ENCODE measurements at places on chromosomes 7 and 10. TPM values are rescaled to one million over a fixed set of nuclear protein-coding genes. Genes with fewer than 3 reads are reported as not detected.

- no peaks in the 10 kb centered on the region for H3K36me3 ChIP-seq
- no peak overlapping the region for H3K4me3 ChIP-seq
- no peak overlapping the region for H3K27ac ChIP-seq
These were observed 75.8 kb downstream of the RAB11FIP2 start for GRCh38 chr10:117970962-117971361.

DNA sequence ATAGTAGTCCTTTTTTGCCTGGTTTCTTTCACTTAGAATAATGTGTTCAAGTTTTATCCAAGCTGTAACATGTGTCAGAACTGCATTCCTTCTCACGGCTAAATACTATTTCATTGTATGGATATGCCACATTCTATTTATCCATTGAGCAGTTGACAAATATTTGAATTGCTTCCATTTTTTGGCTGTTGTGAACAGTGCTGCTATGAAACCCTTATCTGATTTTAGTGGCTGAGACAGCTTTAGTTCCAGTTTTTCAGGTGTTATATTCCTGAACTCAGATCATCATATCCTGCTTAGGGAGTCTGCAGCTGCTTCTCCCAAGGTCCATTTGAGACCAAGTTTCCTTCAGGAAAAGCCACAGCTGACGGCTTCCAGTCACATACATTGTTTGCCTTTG lies 339.2 kb downstream of the GRID1 start:
- DNase-seq, result no peak
- H3K27ac ChIP-seq, result no peak overlapping the region
- H3K4me3 ChIP-seq, result no peak overlapping the region

The VSTM4 gene
- 0.13 TPM for total RNA-seq

DNA sequence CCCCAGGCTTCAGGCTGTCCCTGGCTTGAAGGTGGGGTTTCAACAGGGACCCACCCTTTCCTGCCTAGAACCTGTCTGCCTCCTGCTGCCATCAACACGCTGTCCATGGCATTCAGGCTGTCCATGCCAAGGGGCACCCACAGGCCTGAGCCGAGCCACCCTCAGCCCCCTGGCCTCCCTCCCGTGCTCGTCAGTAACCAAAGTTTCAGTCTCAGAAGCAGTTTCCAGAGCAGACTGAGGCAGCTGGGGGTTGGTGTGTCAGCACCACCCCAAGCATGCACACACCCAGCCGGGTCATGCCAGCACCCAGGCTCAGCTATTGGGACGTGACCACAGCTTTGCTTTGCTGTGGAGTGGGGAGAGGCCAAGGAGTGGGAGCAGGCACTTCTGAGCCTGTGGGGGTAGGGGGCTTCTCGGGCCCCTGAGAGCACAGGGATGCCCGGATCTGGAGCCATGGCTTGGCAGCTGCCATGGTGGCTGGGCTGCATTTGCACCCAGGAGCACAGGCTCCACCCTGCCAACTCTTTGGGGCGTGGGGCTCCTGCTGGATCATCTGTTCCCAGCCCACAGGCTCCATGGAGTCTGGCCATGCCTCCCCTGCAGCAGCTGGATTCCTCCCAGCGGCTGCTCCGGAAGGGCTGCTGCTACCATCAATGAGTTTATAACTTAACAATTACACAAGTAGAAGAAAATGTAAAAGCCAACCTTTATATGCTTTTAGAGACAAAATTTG lies 314.5 kb upstream of the SEMA3C start:
- H3K4me3 ChIP-seq, result no peak overlapping the region
- H3K27me3 ChIP-seq, result no peaks in the 10 kb centered on the region
- no peaks in the 10 kb centered on the region for H3K4me1 ChIP-seq
- no peaks in the 10 kb centered on the region for H3K36me3 ChIP-seq

The ACHE gene
- 10.4 TPM for total RNA-seq

The MGMT gene
- total RNA-seq, result 27.3 TPM

DNA sequence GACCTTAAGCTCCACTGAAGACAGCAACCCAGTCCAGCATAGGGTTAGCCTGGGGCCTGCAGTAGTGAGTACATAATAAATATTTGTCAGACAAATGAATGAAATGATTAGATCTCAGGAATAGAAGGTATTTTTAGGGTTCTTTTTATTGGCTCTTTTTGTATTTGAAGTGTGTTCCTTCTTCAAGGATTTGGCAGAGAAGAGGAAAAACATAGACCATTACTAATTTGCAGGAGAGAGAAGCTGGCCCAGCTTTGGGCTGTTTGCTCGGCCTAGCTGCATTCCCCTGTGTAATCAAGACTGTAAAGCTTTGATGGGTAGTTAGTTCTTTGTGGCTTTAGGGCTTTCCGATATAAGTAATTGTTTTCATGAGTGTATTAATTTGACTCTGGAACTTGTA lies 64.2 kb downstream of the CNNM2 start:
- no peak overlapping the region for H3K4me3 ChIP-seq
- H3K4me1 ChIP-seq, result 0 out of 2 replicates have a peak, but pooled peaks cover 3% of the 10 kb centered on the region
- no peak for DNase-seq
- no peaks in the 10 kb centered on the region for H3K36me3 ChIP-seq
- H3K27me3 ChIP-seq, result no peaks in the 10 kb centered on the region

GRCh38 chr7:139769761-139770160 lies 8.0 kb downstream of the HIPK2 start:
- H3K4me1 ChIP-seq, result peaks cover 18% of the 10 kb centered on the region
- H3K27me3 ChIP-seq, result no peaks in the 10 kb centered on the region
- no peak overlapping the region for H3K27ac ChIP-seq
- no peak overlapping the region for H3K4me3 ChIP-seq
- DNase-seq, result no peak
- no peaks in the 10 kb centered on the region for H3K36me3 ChIP-seq

The HOXA13 gene
- total RNA-seq, result 1.2 TPM

GRCh38 chr10:87646935-87647334 lies 12.7 kb upstream of the PAPSS2 start:
- no peak for DNase-seq
- no peak overlapping the region for H3K4me3 ChIP-seq
- H3K36me3 ChIP-seq, result no peaks in the 10 kb centered on the region
- no peaks in the 10 kb centered on the region for H3K4me1 ChIP-seq
- no peak overlapping the region for H3K27ac ChIP-seq
- H3K27me3 ChIP-seq, result no peaks in the 10 kb centered on the region

DNA sequence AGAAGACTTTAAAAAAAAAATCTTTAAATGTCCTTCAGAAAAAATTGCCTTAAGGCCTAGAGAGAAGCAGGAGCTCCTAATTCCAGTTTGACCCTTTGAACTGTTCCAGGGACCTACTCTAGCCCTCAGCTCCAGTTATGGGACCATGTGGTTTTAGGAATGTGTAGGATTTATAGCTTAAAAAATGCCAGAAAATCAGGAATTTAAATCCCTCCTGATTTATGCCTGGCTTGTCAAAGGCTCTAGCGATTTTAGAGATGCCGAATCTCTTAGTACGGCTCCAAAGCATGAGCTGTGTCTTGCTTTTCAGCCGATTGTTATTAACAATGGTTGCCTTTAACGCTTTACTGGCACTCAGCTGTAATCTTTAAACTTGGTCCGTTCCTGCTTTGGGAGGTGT lies 130.6 kb upstream of the NPVF start:
- H3K27me3 ChIP-seq, result no peaks in the 10 kb centered on the region
- no peaks in the 10 kb centered on the region for H3K36me3 ChIP-seq
- H3K27ac ChIP-seq, result no peak overlapping the region
- H3K4me1 ChIP-seq, result no peaks in the 10 kb centered on the region
- DNase-seq, result no peak

DNA sequence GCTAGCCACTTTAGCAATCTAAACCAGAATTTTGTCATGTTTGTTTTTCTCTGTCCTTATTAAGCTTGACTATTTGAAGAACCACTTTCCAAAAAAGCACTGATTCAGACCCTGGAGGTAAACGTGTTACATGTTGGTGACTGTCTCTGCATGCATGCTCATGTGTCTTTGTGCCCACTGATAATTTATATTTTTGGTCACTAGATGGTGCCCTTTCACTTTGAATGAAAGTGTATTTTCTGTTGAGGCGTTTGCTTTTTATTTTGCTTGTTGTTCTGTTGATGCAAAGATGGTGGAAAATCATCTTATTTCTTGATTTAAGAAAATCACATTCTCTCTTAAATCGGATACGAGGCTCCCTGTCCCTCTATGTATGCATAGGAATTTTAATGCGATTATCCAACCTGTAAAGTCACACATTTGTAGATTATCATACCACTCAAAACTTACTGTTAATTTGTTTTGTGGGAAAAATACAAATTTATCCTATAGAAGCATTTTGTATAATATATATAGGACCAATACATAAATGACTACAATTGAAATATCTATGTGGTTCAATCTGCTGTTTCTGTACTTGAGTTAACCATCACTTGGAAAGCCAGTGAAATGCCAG lies 269.3 kb downstream of the BICC1 start:
- no peaks in the 10 kb centered on the region for H3K4me1 ChIP-seq
- no peak overlapping the region for H3K4me3 ChIP-seq
- no peak overlapping the region for H3K27ac ChIP-seq
- no peaks in the 10 kb centered on the region for H3K27me3 ChIP-seq
- peak; percentile 52 for DNase-seq

DNA sequence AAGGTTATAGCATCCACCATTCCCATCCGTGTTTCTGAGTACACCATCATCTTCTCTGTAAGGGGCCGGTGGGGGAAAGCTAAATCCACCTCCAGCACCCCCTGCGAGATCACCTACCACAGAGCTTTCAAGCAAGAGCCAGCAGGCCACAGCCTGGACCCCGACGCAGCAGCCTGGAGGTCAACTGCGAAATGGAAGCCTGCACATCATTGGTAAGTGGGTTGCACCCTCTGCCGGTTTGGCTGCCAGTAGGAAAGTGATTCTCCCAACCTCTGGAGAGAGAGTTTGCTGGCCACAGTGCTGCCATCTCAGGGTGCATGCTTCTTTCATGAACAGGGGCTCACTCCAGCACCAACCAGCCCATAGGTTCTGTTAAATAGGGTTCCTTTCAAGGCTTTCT lies 81.7 kb downstream of the WIPF3 start:
- DNase-seq, result no peak
- no peak overlapping the region for H3K4me3 ChIP-seq
- H3K27ac ChIP-seq, result no peak overlapping the region
- H3K36me3 ChIP-seq, result no peaks in the 10 kb centered on the region

The SUGCT gene
- total RNA-seq, result 3.1 TPM

The EBF3 gene
- 0.64 TPM for total RNA-seq

- peaks cover 2% of the 10 kb centered on the region for H3K27me3 ChIP-seq
- H3K4me1 ChIP-seq, result no peaks in the 10 kb centered on the region
- no peak overlapping the region for H3K27ac ChIP-seq
- no peak overlapping the region for H3K4me3 ChIP-seq
These were observed 282.8 kb upstream of the MGMT start for GRCh38 chr10:129184196-129184595.

GRCh38 chr7:1810961-1811849 lies 141.1 kb downstream of the ELFN1 start:
- H3K36me3 ChIP-seq, result no peaks in the 10 kb centered on the region
- no peaks in the 10 kb centered on the region for H3K4me1 ChIP-seq
- no peak overlapping the region for H3K27ac ChIP-seq
- H3K4me3 ChIP-seq, result no peak overlapping the region

DNA sequence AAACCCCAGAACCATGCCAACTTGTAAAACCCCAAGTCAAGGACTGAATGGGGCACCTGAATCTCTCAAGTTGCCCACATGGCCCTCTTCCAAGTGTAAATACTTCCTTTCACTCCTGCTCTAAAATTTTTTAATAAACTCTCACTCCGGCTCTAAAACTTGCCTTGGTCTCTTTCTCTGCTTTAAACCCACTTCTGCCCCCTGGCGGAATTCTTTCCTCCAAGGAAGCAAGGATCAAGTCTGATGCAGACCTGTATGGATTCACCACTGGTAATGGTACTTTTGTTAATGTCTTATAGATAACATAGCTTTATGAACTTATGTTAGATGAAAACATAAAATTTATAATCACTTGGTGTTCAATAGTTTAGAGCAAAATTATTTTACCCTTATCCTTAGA lies 33.8 kb downstream of the SLC16A9 start:
- no peak overlapping the region for H3K27ac ChIP-seq
- H3K4me3 ChIP-seq, result no peak overlapping the region
- no peaks in the 10 kb centered on the region for H3K36me3 ChIP-seq
- H3K27me3 ChIP-seq, result no peaks in the 10 kb centered on the region
- H3K4me1 ChIP-seq, result no peaks in the 10 kb centered on the region
- no peak for DNase-seq

DNA sequence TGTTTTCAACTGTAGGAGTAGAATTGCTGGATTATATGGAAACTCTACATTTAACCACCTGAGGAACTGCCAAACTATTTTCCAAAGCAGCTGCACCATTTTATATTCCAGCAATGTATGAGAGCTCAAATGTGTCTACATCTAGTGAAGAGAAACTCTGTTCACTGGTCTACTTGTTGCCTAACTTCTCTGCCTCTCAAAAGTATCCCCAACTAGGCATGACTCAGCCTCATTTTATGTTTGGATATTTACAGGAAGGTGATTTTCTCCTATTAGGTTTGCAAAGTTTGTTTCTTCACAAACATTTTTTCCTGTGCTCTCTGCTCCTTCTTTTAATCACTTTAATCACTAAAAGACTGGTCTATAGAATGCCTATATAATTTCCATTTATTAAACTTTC lies 37.1 kb upstream of the SRI start:
- H3K4me1 ChIP-seq, result no peaks in the 10 kb centered on the region
- H3K27me3 ChIP-seq, result no peaks in the 10 kb centered on the region
- no peaks in the 10 kb centered on the region for H3K36me3 ChIP-seq
- no peak for DNase-seq

The CDHR1 gene
- total RNA-seq, result 0.39 TPM

DNA sequence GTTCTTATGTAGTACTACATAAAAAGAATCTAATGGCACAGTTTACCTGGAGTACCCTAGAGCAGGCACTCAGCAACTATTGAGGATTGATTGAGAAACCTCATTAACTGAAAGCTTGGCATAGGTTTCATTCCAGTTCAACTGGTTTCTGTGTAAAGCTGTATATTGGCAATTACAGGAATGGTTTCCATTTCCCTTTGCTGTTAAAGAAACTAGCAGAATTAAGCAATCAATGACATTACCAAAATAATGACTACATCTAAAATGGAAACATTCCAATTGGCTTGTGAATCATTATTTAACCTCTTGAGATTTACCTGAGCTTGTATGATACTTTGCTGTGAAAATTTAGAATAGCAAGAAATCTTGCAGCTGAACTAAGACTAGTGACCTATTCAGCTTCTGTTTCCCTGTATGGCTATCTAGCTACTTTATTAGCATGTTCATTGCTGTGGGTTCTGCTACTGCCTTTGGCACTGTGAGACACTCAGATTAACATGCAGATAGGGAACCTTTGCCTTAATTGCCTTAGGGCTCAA lies 33.5 kb upstream of the CADPS2 start:
- H3K36me3 ChIP-seq, result no peaks in the 10 kb centered on the region
- H3K27ac ChIP-seq, result no peak overlapping the region
- H3K4me1 ChIP-seq, result no peaks in the 10 kb centered on the region
- H3K27me3 ChIP-seq, result no peaks in the 10 kb centered on the region

Data from Panc1 (cell line).